ENCODE measurements at places on chromosomes 11 and 22.

DNA sequence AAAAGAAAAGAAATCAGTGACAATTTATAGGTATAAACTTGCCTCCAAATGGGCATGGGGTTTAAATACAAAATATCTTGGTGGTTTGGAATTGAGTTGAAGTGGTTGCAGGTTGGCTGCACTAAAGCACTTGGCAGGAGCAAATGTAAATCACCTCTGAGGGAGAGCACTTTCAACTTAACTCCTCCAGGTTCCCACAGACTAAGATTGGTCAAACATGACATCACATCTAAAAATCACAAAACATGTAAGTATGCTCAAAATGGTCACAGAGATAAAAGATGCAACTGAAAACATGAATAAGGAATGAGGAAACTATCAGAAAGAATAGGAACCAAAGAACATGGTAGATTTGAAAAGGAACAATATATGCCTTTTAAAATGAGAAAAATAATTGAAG, 12.3 kb upstream of the SHANK3 start:
- no peak for DNase-seq

- DNase-seq = no peak
These were observed 70.3 kb downstream of the TNRC6B start for GRCh38 chr22:40247976-40248375.

DNA sequence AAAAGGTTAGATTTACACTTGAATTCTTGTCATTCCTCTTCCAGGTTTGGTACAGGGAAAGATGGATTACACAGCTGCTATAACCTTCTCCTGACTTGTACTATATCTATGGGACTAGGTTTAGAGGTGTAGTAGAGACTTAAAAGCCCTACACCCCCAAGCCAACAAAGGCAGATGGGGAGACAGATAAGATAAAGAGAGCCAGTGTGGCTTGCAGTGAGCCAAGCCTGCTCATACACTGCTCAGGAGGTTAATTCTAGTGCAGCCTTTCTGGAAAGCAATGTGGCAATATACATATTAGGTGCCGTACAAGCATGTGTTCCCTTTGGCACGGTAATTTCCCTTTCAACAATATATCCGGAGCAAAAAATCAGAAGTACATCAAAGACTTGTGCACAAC, 10.8 kb downstream of the SIK3 start:
- no peak for DNase-seq

DNA sequence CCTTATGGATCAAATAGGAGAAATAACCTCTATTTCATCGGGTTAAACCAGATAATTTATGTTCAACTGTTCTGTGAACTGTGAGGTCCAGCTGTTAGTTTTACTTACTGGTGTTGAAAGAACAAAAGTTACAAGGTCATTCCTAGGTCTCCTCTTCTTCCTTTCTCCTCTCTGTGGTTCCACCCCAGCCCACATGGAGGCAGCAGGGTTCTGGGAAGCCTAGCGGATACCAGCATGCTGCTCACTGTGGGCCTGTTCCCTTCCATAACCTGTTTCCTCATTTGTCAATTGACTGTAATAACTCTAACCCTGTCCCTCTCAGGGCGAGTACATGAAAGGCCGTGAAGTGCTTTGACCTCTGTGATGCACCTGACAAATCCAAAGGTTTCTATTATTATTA, 27.8 kb downstream of the RELT start:
- DNase-seq = no peak

DNA sequence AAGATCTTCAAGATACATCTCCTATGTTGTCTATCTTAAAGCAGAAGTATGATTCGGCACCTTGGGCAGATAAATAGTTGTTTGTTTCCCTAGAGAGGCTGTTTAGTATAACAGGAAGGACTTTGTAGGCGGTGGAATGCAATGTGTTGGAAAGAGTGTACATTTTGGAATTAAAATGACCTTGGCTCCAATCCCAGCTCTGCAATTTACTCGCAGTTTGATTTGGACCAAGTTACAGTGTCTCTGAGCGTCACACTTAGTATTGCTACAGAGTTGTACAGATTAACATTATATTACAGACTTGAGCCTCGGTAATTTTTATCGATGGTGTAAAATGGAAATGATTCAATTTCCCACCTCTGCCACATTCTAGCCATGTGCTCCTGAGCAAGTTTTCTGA, 265.3 kb downstream of the OPCML start:
- no peak for DNase-seq

DNA sequence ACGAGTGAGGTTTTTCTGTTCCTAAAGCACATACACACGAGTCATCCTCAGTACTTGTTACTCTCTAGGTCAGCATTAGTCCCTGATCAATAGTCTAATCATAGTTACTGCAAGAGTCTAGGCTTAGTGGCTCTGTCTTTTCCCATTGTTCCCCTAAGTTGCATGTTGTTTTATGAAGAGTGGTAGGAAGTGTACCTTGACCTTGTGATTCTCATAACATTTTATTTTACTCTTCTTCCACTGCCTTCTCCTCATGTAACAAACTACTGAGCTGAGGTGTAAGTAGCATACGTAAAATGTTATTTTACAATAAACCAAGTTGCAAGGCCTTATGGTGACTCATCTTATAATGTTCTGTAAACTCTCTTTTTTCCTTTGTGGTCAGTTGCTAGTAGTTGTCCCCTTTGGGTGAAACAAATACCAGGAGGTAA, 15.0 kb downstream of the METTL15 start:
- DNase-seq = no peak

DNA sequence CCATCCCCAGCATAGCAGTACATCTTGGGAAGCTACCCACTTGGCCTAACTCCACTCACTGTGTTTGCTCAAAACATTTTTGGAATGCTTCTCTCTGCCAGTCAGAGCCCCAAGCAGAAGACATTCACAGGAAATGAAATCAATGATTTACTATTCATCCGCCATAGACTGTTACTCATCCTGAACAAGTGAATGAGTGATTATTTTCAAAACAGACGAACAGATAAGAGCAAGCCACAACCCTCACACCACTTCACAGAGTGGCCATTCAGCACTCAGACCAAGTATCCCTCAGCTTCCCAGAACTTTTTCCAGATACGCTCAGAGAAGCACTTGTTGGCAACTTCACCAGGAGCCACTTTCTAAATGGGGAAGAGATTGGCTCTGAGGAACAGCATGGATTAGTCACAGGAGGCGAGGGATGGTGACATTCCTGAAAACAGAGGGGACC, 13.0 kb upstream of the UBASH3B start:
- DNase-seq = no peak

DNA sequence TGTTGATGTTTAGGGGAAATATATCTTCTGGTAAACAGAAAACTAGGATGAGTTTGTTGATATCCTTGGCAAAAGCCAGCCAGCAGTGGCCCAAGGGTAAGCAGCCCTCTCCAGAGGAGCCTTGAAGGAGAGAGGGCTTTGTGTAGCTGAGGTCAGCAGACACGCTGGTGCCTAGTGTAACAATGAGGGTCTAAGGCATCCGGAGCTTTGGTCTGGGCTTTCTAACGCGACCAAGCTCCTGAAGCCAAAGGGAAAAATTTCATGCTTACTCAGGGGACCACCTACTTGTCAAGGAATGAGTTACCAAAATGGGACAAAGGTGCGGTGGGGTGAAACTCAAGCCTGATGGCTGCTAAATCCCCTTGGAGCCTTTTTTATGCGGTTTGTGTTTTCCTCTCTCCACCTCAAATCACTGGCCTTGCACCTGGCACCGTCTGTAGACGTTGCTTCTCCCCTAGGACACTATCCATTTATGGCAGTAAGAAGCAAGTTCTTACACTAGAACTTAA, 134.9 kb downstream of the DBX1 start:
- no peak for DNase-seq

GRCh38 chr22:50371101-50371648, 28.0 kb downstream of the PPP6R2 start:
- no peak for DNase-seq

- DNase-seq = no peak
These were observed 974.6 kb upstream of the RAG2 start for GRCh38 chr11:37572491-37573171.

DNA sequence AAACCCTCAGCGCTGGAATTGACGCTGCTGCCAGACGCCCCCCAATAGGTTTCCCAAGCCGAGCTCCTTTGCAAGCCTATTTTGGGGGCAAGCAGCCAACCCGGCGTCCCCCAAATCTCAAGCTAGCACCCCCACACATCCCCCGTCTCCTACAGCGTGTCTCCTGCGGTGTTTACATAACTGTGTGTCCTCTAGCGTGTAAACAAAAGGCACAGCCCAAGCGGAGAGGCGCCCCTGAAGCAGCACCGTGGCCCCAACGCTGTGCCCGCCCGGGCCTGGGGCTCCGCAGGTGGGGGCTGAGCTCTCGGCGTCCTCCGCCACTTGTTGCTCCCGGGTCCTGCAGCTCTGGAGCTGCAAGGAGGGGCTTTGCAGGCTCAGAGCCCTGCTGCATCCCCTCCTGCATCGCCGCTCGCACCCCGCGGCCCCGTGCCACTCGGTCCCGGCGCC, 1.6 kb downstream of the CADM1 start:
- no peak for DNase-seq

- no peak for DNase-seq
These were observed 43.9 kb upstream of the GRIK4 start for GRCh38 chr11:120467627-120468026.

DNA sequence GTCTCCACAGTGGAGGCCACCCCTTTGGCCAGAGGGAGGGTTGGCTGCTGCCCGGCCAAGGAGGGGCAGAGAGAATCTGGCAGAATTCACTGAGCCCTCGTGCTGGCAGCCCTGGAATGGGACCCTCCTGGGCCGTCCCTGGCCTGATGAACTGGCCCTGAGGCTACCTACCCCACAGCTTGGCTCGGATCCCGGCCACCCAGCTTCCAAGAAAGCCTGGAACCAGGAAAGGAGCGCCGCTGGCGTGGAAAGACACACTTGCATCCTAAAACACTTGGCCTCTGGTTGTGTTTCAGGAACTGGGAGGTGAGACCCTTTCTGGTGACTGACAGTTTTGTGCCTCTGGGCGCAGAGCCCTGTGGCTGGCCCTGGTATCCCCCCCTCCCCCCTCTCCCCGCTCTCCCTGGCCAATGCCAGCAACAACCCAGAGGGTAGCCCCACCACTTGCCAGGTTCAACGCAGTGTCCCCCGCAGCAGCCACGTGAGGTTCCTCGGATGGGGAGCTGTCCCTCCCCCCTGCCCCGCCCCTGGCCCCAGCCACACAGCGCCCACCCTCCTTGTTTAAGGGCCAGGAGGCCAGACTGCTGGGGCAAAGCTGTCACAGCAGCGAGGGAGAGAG, 693 bp downstream of the NFAM1 start:
- no peak for DNase-seq

GRCh38 chr11:69484427-69485259, 3.2 kb downstream of the LINC01488 start:
- no peak for DNase-seq

DNA sequence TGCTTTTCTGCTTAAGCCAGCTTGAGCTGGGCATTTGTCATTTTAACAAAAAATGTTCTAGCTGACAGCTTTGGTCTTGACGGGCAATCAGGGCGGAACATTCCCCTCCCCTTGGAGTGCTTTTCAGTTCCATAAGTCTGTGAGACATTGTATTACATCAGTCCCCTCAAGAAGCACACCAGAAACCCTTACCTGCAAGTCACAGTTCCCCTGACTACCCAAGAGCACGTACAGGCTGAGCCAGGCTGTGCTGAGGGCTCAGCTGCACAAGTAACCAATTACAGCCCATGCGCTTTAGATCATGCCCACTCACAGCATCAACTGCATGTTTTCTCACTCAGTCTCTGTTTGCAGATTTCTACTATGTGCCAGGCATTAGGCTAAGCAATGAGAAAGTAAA, 19.1 kb downstream of the HIRA start:
- no peak for DNase-seq

DNA sequence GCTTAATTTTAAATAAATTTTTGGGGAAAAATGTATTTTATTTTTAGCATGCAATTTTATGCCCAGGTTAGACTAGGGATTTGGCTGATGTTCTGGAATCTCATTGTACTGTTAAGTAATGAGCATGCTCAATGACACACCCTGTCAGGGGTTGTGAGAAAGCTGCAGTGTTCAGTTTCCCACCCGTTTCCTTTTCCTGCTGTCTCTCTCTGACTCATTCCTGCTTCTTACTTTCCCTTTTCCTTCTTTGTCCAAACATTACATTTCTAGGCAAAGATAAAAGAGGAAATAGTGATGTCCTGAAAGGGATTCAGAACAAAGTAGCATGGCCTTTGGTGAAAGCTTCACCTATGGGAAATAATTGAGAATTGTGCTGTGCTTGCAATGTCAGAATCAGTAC, 22.7 kb downstream of the OOSP3 start:
- DNase-seq = no peak

DNA sequence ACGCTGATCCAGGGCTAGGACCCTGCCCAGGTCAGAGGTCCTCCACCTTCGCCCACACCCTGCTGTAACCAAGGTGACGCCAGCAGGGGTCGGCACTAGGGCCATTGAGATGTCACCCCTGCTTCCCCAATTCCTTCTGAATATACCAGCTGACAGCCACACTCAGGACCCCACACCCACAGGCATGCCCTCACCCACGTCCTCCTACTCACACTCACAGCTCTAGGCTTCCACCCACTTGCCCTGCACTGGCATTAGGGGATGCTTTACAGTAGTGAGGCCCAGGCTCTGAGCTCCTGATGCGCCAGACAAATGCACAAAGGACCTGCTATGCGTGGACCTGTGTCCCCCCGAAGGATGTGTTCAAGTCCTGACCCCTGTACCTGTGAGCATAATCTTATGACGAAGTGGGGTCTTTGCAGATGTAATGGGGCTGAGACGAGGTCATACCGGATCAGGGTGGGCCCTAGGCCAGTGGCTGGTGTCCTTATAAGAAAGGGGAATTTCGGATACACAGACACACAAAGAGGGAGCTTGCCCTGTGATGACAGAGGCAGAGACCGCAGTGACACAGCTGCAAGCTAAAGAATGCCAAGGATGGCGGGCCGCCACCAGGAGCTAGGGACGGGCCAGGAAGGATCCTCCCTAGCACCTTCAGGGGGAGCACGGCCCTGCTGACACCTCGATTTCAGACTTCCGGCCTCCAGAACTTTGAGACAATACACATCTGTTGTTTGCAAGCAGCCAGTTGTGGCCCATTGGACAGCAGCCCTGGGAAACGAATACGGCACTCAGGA, 11.2 kb downstream of the WNT11 start:
- DNase-seq = no peak

GRCh38 chr11:131471976-131472375, 101.6 kb downstream of the NTM start:
- no peak for DNase-seq

DNA sequence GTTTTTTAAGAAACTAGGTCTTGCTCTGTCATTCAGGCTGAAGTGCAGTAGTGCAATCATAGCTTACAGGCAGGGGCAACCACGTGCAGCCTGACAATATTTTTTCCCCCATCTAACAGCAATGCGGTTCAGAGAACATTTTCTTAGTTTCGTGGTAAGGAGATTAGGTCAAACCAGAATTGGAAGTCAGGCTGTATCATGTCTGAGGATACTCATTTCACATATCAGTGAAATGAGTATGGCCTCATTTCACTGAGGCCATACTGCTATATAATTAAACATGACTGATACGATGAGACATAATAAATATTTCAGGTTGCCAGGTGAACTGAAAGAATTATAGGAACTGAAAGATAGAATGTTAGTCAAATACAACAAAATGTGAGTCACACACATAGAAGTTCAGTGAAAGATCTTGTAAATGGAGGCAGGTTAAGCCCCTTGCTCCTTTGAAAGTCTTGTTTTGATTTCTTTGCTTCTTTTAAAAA, 32.5 kb upstream of the IZUMO1R start:
- DNase-seq = no peak

Measured in AG04450 (cell line).